ENCODE measurements at places on chromosomes 5 and 9.
A peak's percentile ranks its signal among the peaks of the same experiment; 100 is the strongest.

GRCh38 chr9:128051932-128052709 is 15.0 kb downstream of the NAIF1 start:
- DNase-seq = no peak

GRCh38 chr9:84258371-84258770 is 82.2 kb downstream of the SLC28A3 start:
- no peak for DNase-seq

GRCh38 chr5:129747572-129748407 is at the start of gene MINAR2:
TSS of gene MINAR2 (plus strand) at chr5:129748094. CDS start at chr5:129748191, 97 bp downstream.
- DNase-seq = no peak

DNA sequence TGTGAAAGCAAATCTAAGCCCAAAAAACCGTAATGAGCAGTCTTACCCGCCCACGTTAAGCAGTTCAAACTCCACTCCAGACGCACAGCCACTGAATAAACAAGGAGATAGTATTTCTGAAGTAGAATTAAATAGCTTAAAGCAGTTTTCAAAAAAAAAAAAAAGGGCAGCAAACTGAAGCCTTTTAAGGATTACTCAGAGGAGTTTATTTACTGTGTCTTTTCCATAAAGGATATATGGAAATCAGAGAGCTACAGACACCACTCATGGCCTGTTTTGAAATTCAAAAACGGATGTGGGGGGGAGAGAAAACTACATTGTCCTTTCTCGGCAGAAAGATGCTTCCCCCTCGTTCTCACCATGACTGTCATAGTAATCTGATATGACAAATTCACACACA is 83.7 kb upstream of the IRX1 start:
- DNase-seq = no peak

GRCh38 chr9:126874546-126875314 is 14.3 kb downstream of the ZBTB34 start:
- no peak for DNase-seq

DNA sequence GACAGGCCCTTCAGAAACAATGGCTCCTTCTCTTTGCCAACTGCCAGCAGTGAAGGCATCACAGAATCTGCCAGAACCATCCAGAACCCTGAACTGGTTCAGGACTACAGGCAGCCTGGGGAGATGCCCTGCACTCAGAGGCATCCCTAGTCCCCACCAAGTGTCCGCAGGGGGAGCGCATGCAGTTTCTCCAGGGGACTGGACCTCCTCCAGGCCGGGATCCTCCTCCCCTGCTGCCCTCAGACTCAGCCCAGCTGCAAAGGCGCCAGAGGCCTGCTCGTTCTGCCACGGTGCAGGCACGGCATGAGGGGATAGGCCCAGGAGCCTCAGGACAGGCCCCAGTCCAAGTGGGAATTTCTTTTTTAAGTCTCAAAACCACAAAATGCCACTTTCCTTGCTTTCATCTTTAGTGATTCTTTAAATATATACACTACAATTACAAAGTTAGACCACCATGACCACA is 72.0 kb downstream of the SEMA4D start:
- no peak for DNase-seq

- no peak for DNase-seq
Observed at GRCh38 chr9:36039121-36039520, 2.4 kb downstream of the RECK start.

- no peak for DNase-seq
Observed at GRCh38 chr9:101590901-101591300, 3.9 kb downstream of the PPP3R2 start.

- DNase-seq = no peak
Observed at GRCh38 chr9:4138781-4139180, 161.1 kb downstream of the GLIS3 start.

- DNase-seq = peak; percentile 1
Observed at GRCh38 chr5:94524841-94525697, 93.3 kb downstream of the KIAA0825 start.

- DNase-seq = no peak
Observed at GRCh38 chr9:36970007-36970888, 63.8 kb downstream of the PAX5 start.

DNA sequence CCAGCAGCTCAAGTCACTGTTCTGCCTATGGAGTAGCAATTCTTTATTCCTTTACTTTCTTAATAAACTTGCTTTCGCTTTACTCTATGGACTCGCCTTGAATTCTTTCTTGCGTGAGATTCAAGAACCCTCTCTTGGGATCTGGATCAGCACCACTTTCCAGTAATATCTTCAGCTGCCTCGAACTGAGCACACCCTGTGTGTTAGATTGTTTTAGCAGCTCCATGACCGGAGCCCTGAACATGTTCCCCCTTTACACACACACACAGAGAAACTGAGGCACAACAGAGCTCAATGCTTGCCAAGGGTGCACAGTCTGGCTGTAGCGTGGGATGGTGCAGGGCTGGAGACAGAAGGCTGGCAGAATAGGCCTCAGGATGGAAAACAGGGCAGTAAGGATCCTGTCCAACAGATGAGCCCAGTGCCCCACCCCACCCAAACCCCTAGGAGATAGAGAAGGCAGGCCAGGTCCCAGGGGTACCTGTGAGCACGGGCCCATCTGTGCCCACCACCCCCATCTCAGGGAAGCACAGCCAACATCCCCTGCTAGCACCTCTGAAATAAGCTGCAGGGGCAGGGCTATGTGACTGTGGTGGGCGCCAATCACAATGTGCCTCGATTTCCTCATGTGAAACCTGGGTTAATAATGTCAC is 27.9 kb downstream of the BICD2 start:
- DNase-seq = no peak

- DNase-seq = no peak
Observed at GRCh38 chr5:158880483-158881001, 219.2 kb downstream of the EBF1 start.

- DNase-seq = no peak
Observed at GRCh38 chr9:96021551-96022444, 146.3 kb downstream of the ERCC6L2 start.

DNA sequence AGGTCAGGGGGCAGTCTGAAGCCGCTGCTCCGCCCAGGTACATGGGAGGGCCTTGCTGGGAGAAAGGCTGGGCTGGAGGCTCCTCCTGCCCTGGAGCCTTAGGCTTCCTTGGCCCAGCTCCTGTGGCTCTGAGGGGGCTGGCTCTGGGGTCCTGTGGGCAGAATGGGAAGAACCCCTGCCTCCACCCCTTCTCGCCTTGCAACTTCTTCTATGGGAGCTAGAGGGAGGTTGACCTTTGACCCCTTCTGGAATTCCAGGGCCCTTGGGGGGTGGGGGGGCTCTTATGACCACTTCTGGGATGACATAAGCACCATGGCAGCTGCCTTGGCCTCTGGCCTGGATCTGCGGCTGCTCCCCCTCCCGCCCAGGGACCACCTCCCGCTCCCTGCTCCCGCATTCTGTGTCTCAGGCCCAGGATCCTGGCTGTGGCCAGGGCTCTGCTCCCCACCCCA is 32.2 kb downstream of the IER5L start:
- DNase-seq = no peak

DNA sequence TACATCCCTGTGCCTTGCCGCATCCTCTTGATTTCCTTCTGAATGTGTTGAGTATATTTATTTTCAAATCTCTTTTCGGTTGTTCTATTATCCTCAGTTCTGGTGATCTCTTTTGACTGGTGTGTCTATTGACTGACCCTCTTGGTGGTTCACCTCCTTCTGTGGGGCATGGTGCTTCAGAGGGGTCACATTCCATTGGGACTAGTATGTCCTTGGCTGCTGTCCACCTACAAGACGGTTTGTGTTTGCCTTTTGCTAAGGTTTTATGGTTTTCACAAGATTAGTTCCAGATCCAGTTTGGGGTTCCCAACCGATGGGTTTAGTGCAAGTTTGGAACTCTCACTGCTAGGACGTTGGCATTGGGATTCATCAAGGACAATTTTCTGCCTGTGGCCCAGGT is 66.6 kb downstream of the PHF2 start:
- DNase-seq = no peak

DNA sequence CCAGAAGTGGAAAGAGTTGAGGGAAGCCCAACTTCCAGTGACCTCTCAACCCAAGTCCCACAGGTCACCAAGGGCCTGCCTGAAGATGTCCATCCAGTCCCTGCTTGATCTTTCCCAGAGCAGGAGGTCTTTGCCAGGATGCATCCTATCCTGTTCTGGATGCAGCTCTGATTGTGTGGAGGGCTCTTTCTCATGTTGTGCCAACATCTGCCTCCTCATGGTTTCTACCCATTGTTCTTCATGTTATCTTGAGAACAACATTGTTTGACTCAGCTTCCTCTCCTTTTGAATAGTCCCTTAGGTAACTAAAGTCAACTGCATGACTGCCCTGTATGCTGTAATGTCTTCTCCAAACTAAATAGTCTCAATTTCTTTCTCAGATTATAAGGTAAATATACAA is 169.3 kb downstream of the CCDC192 start:
- DNase-seq = no peak

DNA sequence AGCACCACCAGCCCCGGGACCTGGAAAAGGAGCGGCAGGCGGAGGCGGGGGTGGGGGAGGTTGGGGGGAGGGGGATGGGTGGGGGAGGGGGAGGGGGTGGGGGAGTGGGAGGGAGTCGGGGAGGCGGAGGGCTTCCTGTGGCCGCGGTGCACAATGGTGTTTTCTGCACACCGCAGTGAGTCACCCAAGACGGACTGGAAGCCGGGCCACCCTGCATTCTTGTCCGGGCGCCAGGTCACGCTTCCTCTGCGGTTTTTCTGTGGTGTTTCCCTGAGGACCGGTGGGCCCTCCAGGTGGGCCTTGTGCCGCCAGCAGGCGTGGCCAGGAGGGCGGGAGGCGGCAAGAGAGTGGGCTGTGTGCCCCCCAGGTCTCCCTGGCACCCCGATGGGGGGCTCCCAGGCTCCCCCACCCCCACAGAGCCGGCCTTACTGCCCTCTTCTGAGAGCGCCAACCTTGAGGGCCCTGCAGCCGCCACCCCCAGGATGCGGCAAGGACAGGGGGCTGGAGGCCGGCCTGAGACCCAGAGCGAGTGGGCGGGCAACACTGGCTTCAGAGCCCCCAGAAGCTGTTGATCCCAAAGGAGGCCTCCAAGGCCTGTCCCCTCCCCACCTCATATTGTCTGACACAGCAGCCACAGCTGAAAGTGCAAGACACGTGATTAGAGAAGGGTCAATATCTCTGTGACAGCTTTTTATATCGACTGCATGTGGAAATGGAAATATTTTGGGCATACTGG is 11.1 kb downstream of the EXD3 start:
- DNase-seq = no peak

GRCh38 chr9:121510766-121511550 is 11.3 kb upstream of the GGTA1 start:
- DNase-seq = no peak

DNA sequence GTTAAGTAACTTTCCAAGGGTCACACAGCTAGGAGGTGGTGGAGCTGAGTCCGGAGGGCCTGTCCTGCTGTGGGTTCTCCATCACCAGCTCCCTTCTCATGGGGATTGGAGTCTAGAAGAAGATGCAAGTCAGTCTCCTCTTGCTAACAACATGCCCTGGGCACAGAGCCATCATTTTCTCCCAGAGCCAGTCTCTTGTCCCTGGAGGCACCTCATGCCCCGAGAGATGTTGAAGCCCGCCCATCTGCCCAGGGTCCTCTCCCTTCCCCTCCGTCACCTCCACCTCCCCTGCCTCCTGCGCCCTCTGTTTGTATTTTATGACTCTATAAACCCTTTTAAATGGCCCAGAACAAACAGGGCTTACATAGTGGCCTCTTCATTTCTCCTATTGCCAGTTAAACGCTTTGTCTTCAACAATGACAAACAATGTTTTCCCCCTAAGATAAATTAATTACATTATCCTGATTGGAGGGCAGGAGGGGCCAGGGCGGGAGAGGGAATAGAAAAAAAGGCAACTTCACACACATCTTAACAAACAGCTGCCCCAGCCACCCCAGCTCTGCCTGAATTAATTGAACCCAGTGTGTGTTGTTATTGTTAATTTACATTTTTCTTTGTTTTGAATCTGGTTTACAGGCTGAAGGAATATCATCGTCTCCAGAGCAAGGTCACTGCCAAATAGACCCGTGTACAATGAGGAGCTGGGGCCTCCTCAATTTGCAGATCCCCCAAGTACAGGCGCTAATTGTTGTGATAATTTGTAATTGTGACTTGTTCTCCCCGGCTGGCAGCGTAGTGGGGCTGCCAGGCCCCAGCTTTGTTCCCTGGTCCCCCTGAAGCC is 55.8 kb downstream of the ASS1 start:
- DNase-seq = peak; percentile 89

GRCh38 chr9:98540476-98540875 is 168.3 kb downstream of the GABBR2 start:
- no peak for DNase-seq

DNA sequence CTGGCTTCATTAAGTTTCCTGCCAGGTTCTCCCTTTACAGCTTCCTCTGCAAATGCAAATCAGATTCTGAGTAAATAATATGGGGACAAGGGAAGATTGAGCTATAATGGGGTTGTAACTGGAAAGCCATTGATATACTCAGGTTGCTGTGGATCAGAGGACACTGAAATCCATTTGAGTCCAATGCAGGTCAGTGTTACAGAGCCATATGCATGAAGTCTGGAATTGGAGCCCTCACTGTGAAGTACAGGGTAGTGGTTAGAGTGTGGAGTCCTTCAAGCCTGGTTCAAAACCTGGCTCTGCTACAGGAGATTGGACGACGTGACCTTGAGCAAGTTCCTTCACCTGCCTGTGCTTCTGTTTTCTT is 48.7 kb downstream of the TIMD4 start:
- no peak for DNase-seq

DNA sequence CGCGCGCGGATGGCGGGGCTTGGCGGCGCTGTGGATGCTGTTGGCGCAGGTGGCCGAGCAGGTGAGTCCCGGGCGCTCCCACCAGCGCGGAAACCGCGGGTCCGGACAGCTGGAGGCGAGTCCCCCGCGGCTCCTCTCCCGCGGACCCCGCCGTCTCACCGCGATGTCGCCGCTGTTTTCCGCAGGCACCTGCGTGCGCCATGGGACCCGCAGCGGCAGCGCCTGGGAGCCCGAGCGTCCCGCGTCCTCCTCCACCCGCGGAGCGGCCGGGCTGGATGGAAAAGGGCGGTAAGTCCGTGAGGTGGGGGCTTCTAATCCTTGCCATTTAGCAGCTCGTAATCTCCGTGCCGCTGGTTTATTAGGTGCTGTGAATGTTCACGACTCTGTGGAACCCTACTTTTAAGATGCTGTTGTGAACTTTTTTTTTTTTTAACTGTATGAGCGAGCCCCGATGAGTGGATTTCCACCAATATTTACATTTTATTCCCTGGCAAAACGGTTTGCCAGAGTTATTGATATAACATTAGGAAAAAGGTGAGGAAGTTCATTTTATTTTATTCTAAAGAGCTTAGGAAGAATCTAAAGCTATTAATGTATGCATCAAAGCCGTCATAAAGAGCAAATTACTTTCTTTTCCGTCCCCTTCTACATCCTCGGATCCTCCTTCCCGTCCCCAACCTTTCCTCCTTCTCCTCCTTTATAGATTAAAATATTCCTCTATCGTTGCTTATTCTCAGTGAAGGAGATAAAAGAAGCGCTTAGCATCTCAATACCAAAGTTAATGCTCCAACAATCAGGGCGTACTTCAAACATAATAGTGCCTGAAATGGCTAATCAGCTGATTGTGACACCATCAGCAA is 579 bp downstream of the ADAMTS16 start:
- DNase-seq = no peak

GRCh38 chr5:139105621-139106071 is 92.5 kb downstream of the SIL1 start:
- peak; percentile 53 for DNase-seq

GRCh38 chr5:104344809-104345208 is 782.2 kb upstream of the NUDT12 start:
- no peak for DNase-seq
